ENCODE measurements at places on chromosomes 11 and 22. TPM values are rescaled to one million over a fixed set of nuclear protein-coding genes. Genes with fewer than 3 reads are reported as not detected.

DNA sequence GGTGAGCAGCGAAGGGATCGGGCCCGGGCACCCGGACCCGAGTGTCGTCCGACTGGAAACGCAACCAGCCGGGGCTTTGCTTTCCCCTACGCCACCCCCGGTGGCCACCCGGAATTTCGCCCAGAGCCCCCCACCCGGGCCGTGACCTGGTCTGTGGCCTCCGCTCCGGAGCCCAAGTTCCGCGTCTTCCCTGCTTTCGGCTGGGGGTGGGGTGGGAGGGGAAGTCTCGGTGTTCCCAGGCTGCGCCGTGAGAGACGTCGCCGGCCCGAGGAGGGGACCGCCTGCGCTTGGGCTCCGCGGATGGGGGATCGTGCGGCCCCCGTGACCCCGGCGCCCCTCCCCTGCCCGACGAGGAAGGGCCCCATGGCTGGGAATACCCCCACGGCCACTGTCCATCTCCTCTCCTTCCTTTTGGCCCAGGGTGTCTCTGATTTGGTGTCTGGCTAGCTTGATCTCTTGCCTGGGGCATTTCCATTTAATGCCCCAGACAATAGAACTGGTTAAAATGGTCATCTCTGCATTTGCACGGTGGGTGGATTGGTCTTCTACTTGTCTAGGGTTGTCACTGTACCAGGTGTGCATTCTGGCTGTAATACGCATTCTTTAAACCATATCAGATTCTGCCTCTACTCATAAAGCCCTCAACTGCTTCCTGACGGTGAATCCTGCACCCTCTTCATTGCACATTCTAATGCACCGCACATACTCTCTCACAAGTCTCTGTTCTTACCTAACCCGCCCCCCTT lies 789 bp downstream of the SIK2 start:
- peak overlapping the region; percentile 91 for H3K4me3 ChIP-seq
- H3K27me3 ChIP-seq: no peaks in the 10 kb centered on the region

GRCh38 chr11:65853246-65853979 lies 4.6 kb downstream of the CFL1 start:
- peaks cover 30% of the 10 kb centered on the region for H3K36me3 ChIP-seq
- H3K4me1 ChIP-seq: peaks cover 39% of the 10 kb centered on the region
- no peaks in the 10 kb centered on the region for H3K27me3 ChIP-seq
- peak overlapping the region; percentile 38 for H3K27ac ChIP-seq
- H3K4me3 ChIP-seq: no peak overlapping the region

CECR2 gene
- 1.8 TPM for total RNA-seq

GRCh38 chr11:43574949-43575912 lies 105.3 kb upstream of the HSD17B12 start:
- DNase-seq: peak; percentile 68
- H3K4me3 ChIP-seq: peak overlapping the region; percentile 42
- peaks cover 94% of the 10 kb centered on the region for H3K27me3 ChIP-seq
- peaks cover 42% of the 10 kb centered on the region for H3K4me1 ChIP-seq

OR5P2 gene
- total RNA-seq: not detected

LARGE2 gene
- total RNA-seq: not detected
